Naive B cell (primary cell): ENCODE measurements at places on chromosomes 5 and 9.

GRCh38 chr5:173317852-173318251 is 10.4 kb downstream of the STC2 start:
- no peaks in the 10 kb centered on the region for H3K36me3 ChIP-seq
- H3K4me3 ChIP-seq, result no peak overlapping the region
- peaks cover 79% of the 10 kb centered on the region for H3K27me3 ChIP-seq
- no peak overlapping the region for H3K27ac ChIP-seq
- no peak for DNase-seq
- no peaks in the 10 kb centered on the region for H3K4me1 ChIP-seq

DNA sequence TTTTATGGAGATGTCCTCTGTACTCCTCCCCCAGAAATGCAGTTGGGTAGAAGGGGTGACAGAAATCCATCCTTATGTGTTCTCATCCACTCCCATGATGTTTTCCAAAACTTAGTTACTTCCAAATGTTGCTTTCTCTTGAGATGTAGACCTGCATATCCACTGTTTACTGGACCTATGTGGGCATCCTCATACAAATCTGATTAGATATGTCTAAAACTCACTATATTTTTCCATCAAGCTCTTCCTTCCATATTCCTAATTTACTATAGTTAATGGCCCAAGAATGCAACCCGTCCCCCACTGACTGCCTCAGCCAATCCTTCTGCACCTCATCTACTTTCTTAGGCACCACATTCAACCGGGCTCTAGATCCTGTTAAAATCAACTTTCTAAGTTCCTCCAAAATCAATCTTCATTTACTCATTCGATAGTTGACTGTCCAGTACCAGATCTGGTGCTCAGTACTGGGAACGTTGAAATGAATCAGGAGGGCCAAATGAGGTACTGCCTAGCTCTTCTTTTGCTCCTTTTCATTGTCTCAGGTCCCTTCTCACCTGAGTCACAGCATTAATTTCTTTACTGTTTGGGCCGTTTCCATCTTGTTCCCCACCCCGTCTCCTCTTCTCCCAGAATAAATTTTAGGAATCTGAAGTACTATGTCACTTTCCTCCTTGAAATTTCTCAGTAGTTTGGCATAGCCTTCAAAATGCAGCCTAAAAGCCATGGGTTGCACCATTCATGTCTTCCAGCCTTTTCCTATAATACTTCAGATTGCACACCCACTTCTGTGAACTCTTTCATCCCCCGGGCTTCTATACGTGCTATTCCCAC is 7.9 kb downstream of the PLK2 start:
- no peak for DNase-seq
- H3K27me3 ChIP-seq, result peaks cover 3% of the 10 kb centered on the region
- peaks cover 16% of the 10 kb centered on the region for H3K36me3 ChIP-seq
- no peaks in the 10 kb centered on the region for H3K4me1 ChIP-seq
- H3K27ac ChIP-seq, result no peak overlapping the region

DNA sequence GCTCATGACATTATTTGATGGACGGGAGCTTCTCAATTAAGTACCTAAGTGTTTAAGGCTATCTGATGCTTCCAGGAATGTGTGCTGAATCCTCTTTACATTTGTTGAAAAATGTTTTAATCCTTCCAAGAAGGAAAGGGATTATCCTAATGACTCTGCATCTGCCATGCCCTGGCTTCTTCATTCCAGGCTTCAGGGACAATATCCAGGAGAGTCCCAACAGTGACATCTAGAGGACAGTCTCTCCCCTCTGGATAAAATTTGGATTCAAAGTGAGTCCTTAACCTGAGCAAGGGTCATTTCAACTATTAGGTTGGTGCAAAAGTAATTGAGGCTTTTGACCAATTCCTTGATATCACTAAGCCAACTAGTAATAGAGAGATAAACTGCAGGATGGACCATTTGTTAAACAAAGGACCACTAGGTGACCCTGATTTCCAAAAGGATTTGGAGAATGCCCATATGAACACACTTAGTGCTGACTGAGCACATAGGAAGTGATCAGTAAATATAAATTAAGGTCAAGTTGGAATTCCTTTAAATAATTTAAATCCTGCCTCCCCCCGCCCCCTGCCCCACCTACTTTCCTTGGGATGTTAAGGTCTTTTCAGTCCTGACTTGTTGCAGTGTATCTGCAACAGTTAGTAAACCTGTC is 19.1 kb downstream of the TNFSF8 start:
- peaks cover 41% of the 10 kb centered on the region for H3K4me1 ChIP-seq
- H3K27ac ChIP-seq, result no peak overlapping the region
- no peaks in the 10 kb centered on the region for H3K36me3 ChIP-seq
- H3K27me3 ChIP-seq, result no peaks in the 10 kb centered on the region
- DNase-seq, result no peak
- H3K4me3 ChIP-seq, result no peak overlapping the region

GRCh38 chr5:57986761-57987341 is 473.0 kb downstream of the PLK2 start:
- no peak overlapping the region for H3K27ac ChIP-seq
- H3K36me3 ChIP-seq, result no peaks in the 10 kb centered on the region
- no peak overlapping the region for H3K4me3 ChIP-seq
- H3K4me1 ChIP-seq, result no peaks in the 10 kb centered on the region
- DNase-seq, result no peak
- peaks cover 8% of the 10 kb centered on the region for H3K27me3 ChIP-seq

DNA sequence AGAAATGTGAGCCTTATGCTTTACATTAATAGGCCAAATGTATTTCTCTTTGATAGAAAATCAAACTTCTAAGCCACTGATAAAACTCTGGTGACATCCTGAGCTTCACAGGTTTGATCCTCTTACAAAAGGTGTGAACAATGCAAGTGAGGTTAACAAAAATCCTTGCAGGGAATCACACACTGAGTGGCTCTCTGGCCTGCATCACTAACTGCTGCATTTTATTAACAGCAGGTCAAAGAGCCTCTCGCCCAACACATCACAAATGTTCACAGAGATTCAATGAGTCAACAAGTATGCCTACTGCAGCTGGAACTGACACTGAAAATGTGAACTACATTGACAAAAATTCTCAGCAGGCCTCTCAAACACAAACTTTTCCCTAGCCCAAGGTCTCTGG is 122.3 kb downstream of the SEMA5A start:
- no peak for DNase-seq
- no peak overlapping the region for H3K4me3 ChIP-seq
- H3K27ac ChIP-seq, result no peak overlapping the region
- H3K36me3 ChIP-seq, result no peaks in the 10 kb centered on the region
- H3K4me1 ChIP-seq, result no peaks in the 10 kb centered on the region

GRCh38 chr5:31771500-31771899 is 132.6 kb downstream of the PDZD2 start:
- DNase-seq, result no peak
- H3K27me3 ChIP-seq, result no peaks in the 10 kb centered on the region
- H3K36me3 ChIP-seq, result no peaks in the 10 kb centered on the region
- H3K4me3 ChIP-seq, result no peak overlapping the region
- no peaks in the 10 kb centered on the region for H3K4me1 ChIP-seq
- H3K27ac ChIP-seq, result no peak overlapping the region

GRCh38 chr5:34656001-34656699 is at the start of gene RAI14:
Gene RAI14, plus strand, starts transcription at chr5:34656328. Its CDS starts 30,592 bp downstream, at chr5:34686920.
- no peak within 1 kb of the TSS for H3K27ac ChIP-seq

DNA sequence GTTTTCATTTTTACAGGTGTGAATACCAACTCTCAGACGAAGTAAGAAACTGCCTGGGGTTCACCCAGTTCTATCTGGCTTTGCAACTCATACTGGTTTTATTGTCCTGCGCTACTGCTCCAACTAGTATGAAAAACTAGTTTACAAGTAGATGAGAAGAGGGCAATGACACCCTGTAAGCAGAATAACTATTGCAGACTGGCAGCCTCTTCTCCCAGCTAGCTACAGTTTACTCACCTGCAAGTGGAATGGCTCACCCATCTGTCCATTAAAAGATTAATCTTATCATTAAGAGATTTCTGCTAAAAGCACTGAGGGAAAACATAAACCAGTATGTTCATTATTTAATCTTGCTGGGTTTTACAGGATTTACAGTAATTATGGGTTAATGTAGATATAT is 113.4 kb downstream of the FRMD3 start:
- no peak for DNase-seq
- H3K36me3 ChIP-seq, result no peaks in the 10 kb centered on the region
- no peak overlapping the region for H3K4me3 ChIP-seq
- no peak overlapping the region for H3K27ac ChIP-seq
- no peaks in the 10 kb centered on the region for H3K27me3 ChIP-seq

- peaks cover 31% of the 10 kb centered on the region for H3K27me3 ChIP-seq
- no peak overlapping the region for H3K27ac ChIP-seq
- no peak overlapping the region for H3K4me3 ChIP-seq
- H3K36me3 ChIP-seq, result no peaks in the 10 kb centered on the region
- DNase-seq, result no peak
- no peaks in the 10 kb centered on the region for H3K4me1 ChIP-seq
Observed at GRCh38 chr5:138596105-138596881, 21.1 kb upstream of the HSPA9 start.

- H3K27ac ChIP-seq, result no peak overlapping the region
- no peaks in the 10 kb centered on the region for H3K36me3 ChIP-seq
- H3K4me3 ChIP-seq, result no peak overlapping the region
- DNase-seq, result no peak
- H3K27me3 ChIP-seq, result no peaks in the 10 kb centered on the region
- H3K4me1 ChIP-seq, result peaks cover 12% of the 10 kb centered on the region
Observed at GRCh38 chr5:40672425-40672824, 7.3 kb upstream of the PTGER4 start.

- no peaks in the 10 kb centered on the region for H3K4me1 ChIP-seq
- H3K36me3 ChIP-seq, result no peaks in the 10 kb centered on the region
- no peaks in the 10 kb centered on the region for H3K27me3 ChIP-seq
- no peak overlapping the region for H3K4me3 ChIP-seq
Observed at GRCh38 chr5:168714046-168714445, 134.9 kb upstream of the PANK3 start.

DNA sequence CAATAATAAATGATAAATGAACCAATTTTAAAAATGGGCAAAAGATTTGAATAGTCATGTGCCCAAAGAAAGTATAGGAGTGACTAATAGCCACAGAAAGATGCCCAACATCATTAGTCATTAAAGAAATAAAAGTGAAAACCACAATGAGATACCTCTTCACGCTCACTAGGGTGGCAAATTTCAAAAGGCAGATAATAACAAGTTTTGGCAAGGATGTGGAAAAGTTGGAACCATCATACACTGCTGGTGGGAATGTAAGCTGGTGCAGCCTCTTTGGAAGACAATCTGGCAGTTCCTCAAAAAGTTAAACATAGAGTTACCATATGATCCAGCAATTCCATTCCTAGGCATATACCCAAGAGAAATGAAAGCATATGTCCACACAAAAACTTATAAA is 1819.8 kb downstream of the MAT2B start:
- no peak for DNase-seq
- H3K27me3 ChIP-seq, result no peaks in the 10 kb centered on the region
- no peak overlapping the region for H3K4me3 ChIP-seq
- no peak overlapping the region for H3K27ac ChIP-seq
- H3K4me1 ChIP-seq, result no peaks in the 10 kb centered on the region

GRCh38 chr5:101346447-101346846 is 443.4 kb upstream of the ST8SIA4 start:
- no peak overlapping the region for H3K4me3 ChIP-seq
- no peak for DNase-seq
- H3K36me3 ChIP-seq, result peaks cover 7% of the 10 kb centered on the region
- H3K27ac ChIP-seq, result no peak overlapping the region
- no peaks in the 10 kb centered on the region for H3K4me1 ChIP-seq

- H3K4me1 ChIP-seq, result peaks cover 48% of the 10 kb centered on the region
- H3K4me3 ChIP-seq, result no peak overlapping the region
Observed at GRCh38 chr9:21835121-21835520, 32.7 kb downstream of the MTAP start.

- no peak overlapping the region for H3K27ac ChIP-seq
- H3K36me3 ChIP-seq, result no peaks in the 10 kb centered on the region
- no peaks in the 10 kb centered on the region for H3K4me1 ChIP-seq
- H3K27me3 ChIP-seq, result no peaks in the 10 kb centered on the region
- no peak for DNase-seq
Observed at GRCh38 chr5:154741415-154741814, 13.8 kb upstream of the LARP1 start.

- peaks cover 53% of the 10 kb centered on the region for H3K27me3 ChIP-seq
- no peaks in the 10 kb centered on the region for H3K4me1 ChIP-seq
- H3K27ac ChIP-seq, result no peak overlapping the region
- H3K4me3 ChIP-seq, result no peak overlapping the region
- DNase-seq, result no peak
Observed at GRCh38 chr5:169571355-169571754, 12.2 kb upstream of the SPDL1 start.

DNA sequence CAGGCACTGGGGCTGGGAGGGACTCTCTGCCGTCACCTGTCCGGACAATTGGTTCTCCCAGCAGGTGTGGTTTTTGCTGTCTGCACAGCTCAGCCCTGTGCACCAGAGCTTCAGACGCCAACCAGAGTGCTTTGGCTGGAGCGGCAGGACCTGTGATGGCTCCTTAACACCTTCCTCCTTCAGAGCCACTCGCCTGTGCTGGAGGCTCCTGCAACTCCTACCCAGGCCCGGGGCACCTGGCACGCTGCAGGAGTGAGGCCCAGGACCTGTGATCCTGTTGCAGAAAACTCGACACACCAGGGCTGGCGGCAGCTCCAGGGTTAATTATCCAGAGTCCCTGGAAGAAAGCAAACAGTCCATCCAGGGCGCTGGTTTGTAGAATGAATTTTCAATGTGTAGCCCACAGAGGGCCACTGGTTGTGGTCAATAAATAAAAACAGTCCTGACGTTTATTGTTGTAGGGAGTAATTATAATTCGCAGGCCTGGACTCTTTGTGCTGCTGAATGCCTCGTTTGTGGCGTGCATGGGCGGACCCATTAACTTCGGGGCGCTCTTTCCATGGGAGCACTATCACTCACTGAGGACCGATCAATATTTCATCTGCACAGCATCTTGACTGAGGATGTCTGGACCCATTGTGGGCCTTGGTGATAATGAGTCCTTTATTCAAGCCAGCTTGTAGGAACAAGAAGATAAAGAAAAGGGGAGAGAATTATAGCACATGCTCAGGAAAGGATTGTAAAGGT is 339.7 kb upstream of the IRX4 start:
- no peaks in the 10 kb centered on the region for H3K4me1 ChIP-seq
- H3K36me3 ChIP-seq, result no peaks in the 10 kb centered on the region
- H3K27ac ChIP-seq, result no peak overlapping the region
- no peaks in the 10 kb centered on the region for H3K27me3 ChIP-seq
- no peak overlapping the region for H3K4me3 ChIP-seq
